BJ (cell line): ENCODE measurements at places on chromosomes 1 and 21.
A peak's percentile ranks its signal among the peaks of the same experiment; 100 is the strongest.

DNA sequence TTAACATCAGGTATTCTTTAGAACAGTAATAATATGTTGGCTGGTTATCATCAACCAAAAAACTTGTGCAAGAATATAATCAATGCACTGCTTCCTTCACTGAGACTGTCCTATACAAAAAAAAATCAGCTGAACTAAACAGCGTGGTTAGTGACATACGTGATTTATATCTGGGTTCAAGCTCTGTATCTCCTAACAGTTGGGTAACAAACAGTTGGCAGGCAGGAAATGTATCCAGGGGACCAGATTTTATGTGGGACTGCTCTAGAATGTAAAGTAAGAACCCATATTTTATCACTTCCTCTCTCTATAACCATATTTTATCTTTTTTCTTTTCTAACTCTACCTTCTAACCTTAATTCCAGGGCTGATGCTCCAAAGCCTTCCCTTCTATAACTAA lies 8.0 kb downstream of the ACBD6 start:
- no peak for DNase-seq

DNA sequence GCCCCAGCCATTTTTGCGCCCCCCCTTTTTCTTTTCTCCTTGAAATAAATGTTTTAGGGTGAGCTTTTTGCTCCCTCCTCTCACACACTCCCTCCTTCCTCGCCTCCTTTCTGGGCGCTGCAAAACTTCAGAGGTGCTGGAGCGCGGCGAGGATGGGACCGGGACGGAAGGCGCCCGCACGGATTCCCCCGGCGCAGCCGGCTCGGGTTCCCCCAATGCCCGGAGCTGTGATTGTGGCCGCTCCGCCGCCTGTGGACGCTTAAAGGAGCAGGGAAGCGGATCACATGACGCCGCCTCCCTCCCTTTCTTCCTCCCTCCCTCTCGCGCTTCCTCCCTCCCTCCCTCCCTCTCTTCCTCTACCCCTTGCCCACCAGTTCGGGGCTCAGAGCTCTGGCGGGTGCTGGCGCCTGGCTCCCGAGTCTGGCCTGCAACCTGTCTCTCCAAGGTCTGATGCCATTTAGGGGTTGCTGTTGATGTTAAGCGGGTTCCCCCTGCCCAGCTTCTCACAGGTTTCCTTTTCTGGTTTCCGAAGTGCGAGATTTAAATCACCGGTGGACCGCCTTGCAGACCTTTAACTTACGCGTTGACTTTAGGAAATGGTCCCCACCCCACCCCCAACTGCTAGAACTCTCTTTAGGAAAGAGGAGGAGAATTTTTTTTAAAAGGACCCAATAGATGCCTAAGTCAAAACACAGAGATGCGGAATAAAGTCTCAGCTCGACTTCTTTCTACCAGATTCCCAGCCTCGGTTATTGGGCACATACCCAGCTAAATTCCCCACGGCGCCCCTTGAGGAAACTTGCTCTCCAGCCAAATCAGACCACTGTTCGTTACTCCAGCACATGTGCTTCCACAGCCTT lies at the start of gene WLS:
TSS of gene WLS (minus strand) at position 235 of the 860 bp plus-strand sequence. CDS start at position 11, 224 bp downstream.
- DNase-seq, result no peak

DNA sequence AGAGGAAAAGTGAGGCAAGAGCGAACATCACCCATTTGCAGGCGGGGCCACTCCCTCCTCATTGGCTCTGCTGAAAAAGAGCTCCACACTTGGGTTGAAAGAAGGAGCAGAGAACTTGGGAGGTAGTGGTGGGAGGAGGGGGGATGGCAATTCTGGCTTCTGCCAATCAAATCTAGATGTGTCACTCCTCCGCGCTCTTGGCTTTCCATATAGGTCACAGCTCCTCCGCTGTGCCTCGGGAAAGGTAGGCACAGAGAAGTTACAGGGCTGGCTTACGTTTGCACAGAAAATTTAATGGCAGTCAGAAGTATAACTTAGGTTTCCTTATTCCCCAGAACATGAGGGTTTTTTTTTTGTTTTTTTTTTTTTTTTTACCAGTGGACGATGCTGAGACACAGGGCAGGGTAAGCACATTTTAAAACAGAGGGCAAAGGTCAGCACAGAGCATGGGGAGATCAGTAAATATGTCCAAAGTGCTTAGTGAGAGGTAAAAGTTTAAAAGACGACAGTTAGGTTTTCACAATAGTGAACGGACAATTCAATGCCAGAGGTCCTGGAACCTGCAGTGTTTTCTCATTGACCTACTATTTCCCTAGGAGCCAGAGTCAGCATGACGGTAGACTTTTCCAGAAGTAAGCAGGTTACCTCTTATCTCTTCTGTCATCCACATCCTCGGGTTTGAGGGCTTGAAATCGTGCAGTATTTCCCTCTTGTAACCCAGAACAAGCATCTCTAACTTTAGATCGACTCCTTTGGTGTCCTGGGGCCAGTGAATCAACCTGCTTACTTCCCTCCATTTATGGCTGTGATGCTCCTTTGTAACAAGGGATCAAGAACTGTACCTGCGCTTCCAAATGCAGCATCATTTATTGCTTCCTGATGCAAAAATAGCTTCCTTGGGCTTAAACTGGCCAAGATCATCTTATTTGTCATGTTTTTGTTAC lies 258.9 kb upstream of the PROX1 start:
- no peak for DNase-seq

DNA sequence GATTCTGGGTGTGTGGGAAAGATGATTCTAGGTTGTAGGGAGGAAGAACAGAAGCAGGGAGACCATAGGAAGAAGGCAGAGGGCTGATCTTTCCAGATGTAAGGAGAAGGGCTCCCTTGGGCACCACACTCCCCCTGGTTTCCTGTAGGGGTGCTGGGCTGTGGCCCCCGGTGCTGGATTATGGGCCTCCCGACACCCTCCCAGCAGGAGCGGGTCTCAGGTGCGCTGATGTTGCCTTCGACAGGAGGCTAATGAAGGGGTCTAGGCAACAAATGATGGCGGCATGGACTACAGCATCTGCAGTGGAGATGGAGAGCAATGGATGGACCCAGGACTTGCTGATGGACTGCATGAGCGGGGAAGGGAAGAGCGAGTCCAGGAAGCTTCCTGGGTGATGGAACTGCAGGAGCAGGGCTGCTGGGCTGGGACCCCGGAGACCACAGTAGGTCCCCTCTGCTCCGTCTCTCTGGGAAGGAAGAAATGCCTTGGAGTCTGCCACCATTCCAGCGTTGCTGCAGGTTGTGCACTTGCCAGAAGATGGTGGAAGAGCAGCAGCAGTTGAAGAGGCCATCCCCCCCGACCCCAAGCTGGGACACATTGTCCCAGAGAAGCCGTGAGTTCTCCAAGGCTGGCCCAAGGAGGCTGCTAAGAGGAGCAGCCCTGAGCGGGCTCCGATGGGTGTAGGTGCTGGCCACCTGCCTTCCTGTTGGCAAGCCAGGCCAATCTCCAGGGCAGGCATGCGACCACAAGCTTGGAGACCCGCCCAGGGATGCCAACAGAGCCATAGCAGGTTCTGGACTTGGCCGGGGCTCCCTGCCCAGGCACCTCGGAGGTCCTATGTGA lies 95.4 kb upstream of the VAMP3 start:
- no peak for DNase-seq

- DNase-seq, result no peak
Observed at GRCh38 chr21:41321211-41321907, 4.8 kb downstream of the FAM3B start.

DNA sequence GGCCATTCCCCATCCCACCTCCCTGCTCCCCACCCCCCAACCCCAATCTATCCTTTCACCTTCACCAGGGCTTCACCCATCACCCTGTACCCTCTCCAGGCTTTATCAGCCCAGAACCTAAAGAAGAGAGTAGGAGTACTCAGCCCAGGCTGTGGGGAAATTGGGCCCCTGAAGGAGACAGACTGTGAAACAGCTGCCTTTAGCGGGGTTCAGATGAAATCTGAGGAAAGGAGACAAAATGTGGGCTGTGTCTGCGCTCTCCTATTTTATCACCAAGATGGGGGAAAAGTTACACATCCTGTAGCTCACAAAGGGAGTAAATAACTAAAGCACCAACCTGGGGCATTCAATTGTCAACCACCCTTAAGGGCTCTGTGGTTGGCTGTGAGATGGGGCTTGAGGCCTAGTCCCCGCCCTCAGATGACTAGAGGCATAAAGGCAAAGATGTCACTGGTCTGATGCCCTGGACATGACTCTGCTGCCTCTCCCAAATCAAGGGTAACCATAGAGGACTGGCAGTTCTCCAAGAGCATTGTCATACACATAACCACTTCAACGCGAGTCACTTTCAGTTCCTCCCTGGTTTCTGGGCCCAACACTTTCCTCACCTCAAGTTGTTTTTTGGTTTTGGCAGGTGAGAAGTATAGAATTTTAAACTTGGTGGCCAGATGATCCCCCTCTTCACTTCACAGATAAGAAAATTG lies 30.0 kb downstream of the SLC27A3 start:
- peak; percentile 41 for DNase-seq

GRCh38 chr1:62628506-62628905 lies 31.2 kb downstream of the ANGPTL3 start:
- no peak for DNase-seq

GRCh38 chr1:91676030-91676429 lies 175.4 kb downstream of the CDC7 start:
- no peak for DNase-seq

GRCh38 chr1:82343381-82343780 lies 542.6 kb downstream of the ADGRL2 start:
- DNase-seq, result no peak

- no peak for DNase-seq
Observed at GRCh38 chr21:35096959-35097358, 47.9 kb upstream of the RUNX1 start.

- no peak for DNase-seq
Observed at GRCh38 chr1:237910834-237911233, 20.1 kb upstream of the ZP4 start.

- no peak for DNase-seq
Observed at GRCh38 chr1:18557621-18558465, 72.8 kb upstream of the PAX7 start.

DNA sequence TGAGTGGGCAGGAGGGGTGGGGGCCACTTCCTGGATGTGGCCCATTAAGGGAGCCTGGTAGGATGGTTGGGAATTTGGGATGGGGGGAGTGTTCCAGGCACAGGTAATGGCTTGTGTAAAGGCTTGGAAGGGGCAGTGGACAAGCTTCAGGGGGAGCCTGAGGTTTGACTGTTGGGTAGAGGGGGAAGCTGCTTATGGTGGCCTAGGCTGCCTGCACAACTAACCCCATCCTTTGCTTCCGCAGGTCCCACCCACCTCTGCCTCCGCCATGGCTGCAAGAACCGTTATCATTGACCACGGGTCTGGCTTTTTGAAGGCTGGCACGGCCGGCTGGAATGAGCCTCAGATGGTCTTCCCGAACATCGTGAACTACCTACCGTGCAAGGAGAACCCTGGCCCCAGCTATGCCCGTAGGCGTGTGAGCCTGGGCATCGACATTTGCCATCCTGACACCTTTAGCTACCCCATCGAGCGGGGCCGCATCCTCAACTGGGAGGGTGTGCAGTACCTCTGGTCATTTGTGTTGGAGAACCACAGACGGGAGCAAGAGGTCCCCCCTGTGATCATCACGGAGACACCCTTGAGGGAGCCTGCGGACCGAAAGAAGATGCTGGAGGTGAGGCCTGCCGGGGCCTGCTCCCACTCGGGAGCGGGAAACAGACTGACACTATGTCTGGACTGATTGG lies 67.8 kb downstream of the ACTL8 start:
- DNase-seq, result no peak

GRCh38 chr1:57111175-57111574 lies 145.4 kb upstream of the C8B start:
- DNase-seq, result no peak

- no peak for DNase-seq
Observed at GRCh38 chr21:41610042-41610839, 102.3 kb upstream of the TMPRSS2 start.

DNA sequence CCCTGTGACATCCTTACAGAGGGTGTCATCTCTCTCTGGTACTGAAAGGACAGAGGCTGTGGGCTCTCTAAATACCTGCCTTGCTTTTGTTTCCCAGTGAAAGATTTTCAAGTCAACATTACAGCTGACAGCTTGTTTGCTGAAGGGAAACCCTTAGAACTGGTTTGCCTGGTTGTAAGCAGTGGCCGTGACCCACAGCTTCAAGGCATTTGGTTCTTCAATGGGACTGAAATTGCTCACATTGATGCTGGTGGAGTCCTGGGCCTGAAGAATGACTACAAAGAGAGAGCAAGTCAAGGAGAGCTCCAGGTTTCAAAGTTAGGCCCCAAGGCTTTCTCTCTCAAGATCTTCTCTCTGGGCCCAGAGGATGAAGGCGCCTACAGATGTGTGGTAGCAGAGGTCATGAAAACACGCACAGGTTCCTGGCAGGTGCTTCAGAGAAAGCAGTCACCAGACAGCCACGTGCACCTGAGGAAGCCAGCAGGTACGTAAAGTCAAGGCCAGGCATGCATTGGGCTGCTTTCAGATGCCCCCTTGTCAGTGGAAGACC lies 11.8 kb downstream of the CD101 start:
- no peak for DNase-seq

DNA sequence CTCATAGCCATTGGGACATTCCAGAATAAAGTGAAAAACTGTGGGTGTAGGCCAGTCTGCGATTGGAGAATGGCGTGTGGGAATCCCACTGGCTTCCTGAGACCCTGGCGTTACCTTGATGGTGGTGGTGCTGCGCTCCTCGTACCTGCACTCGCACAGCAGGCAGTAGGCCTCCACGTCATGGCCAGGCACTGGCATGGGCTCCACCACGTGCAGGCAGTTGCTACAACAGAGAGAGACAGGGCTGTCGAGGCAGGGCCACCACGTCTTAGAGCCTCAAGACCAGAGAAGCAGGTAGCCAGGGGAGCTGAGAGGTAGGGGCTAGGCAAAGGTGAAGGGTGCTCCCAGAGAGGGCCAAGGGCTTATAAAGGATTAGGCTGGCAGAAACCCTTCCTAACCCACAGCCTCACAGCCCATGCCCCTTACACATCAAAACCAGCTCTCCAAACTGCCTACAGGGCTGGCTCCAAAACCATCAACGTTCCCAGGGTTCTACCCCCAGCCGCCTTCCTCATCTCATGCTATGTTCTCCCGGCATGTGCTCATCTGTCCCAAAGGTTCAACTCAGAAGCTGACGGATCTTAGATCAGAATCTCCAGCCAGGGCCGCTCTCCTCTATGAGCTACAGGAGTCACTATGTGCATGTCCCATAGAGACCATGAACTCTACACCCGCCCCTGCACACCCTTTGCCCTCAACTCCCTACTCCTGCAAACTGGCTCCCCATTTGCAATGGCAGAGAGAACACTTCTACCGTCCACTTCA lies 7.5 kb downstream of the TMEM9 start:
- no peak for DNase-seq

DNA sequence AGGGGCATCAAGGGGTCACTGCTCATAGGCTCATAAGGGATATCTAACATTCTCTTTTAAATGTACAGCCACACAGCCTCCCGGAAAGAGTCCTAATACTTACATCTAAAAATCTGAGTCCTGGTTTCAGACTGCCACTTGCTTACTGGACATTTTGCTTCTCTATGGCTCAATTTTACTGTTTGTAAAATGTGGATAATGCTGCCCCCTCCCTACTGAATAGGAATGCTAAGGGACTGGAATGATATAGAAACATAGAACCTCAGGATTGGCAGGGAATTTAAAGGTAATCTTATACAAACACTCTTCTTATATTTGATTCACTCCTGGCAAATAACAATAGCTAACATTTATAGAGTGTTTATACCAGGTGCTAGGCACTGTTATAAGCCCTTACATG lies 910 bp upstream of the TNR start:
- DNase-seq, result no peak

GRCh38 chr21:34881421-34881820 lies 167.7 kb downstream of the RUNX1 start:
- no peak for DNase-seq
